Neural crest cell (in vitro differentiated cells): ENCODE measurements at places on chromosomes 5 and 9. TPM values are rescaled to one million over a fixed set of nuclear protein-coding genes. Genes with fewer than 3 reads are reported as not detected.

Gene ZNF354B
- 24.8 and 25.9 TPM in 2 replicates for total RNA-seq

- no peaks in the 10 kb centered on the region for H3K27me3 ChIP-seq
- no peak overlapping the region for H3K4me3 ChIP-seq
- H3K36me3 ChIP-seq = peaks cover 5% of the 10 kb centered on the region
- H3K27ac ChIP-seq = no peak overlapping the region
Observed at GRCh38 chr5:89899559-89899958, 510.0 kb downstream of the CETN3 start.

DNA sequence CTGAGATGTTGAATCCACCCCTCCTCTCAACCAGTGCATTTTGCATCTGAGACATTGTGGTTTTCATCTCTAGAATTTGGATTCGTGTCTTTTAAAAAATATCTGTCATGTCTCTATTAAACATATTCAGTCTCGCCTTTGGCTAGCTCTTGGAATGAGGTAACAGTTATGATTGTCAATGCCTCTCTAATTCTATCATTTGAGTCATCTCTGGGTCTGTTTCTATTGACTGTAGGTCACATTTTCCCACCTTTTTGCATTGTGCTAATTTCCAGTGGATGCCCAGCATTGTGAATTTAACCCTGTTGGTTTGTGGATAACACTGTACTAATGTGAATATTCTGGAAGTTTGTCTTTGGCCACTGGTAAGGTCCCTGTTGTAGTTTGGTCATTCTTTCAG, 8.4 kb upstream of the SLC6A3 start:
- H3K27ac ChIP-seq = no peak overlapping the region
- H3K36me3 ChIP-seq = peaks cover 27% of the 10 kb centered on the region
- no peak for DNase-seq
- H3K27me3 ChIP-seq = peaks cover 61% of the 10 kb centered on the region
- no peak overlapping the region for H3K4me3 ChIP-seq

- no peak overlapping the region for H3K27ac ChIP-seq
- DNase-seq = no peak
- H3K36me3 ChIP-seq = no peaks in the 10 kb centered on the region
- H3K27me3 ChIP-seq = no peaks in the 10 kb centered on the region
- no peak overlapping the region for H3K4me3 ChIP-seq
Observed at GRCh38 chr5:150342583-150342982, 14.9 kb upstream of the TCOF1 start.

GRCh38 chr5:91532281-91532680, 149.2 kb upstream of the ARRDC3 start:
- H3K27me3 ChIP-seq = no peaks in the 10 kb centered on the region
- no peaks in the 10 kb centered on the region for H3K36me3 ChIP-seq
- H3K27ac ChIP-seq = no peak overlapping the region
- H3K4me1 ChIP-seq = peaks cover 21% of the 10 kb centered on the region
